NCI-H748 treated with DMSO at 0.1 percent for 48 hours (cell line): ENCODE measurements at places on chromosomes 4 and X.

GRCh38 chr4:118340109-118340508 is 12.7 kb downstream of the PRSS12 start:
- no peak for DNase-seq

GRCh38 chr4:83212041-83212851 is 72.4 kb downstream of the COQ2 start:
- DNase-seq = no peak

GRCh38 chrX:112056886-112057285 is 25.7 kb downstream of the TRPC5 start:
- DNase-seq = no peak

DNA sequence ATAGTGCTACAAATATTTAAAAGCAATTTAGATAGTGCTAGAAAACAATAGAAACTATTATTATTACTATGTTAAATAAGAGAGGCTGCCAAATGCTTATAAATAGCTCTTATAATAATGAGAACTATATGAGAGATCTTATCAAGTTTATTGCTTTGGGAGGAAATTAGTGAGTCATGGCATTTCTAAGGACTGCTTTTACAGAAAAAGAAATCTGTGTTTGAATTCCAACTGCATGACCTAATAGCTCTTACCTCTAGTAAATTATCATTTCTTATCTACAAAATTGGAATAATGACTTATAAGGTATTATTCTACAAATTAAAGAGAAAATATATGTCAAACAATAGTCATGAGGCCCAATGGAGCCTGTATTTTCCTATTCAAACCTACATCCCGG is 177.2 kb downstream of the GABRG1 start:
- no peak for DNase-seq

GRCh38 chr4:48247878-48248558 is 21.6 kb downstream of the TEC start:
- DNase-seq = no peak

DNA sequence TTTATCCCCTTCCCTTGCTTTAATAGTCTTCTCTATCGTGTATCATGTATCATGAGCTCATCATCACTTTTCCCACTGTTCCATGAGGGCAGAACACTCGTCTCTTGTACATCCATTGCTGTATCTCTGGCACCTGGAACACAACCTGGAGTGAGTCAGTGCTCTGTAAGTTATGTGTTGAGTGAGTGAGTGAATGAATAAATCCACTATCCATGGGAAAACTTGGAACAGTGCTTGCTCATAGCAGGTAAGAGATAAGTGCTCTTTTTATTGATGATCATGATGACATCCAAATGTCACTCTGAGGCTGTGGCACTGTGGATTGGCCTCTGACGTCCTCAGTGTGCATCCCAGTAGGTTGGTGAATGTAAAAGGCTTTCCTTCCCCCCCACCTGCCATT is 4.3 kb downstream of the FGFBP1 start:
- no peak for DNase-seq

GRCh38 chr4:80841587-80842281 is 188.8 kb upstream of the BMP3 start:
- no peak for DNase-seq

- no peak for DNase-seq
Observed at GRCh38 chr4:143713955-143714625, 13.6 kb upstream of the FREM3 start.

DNA sequence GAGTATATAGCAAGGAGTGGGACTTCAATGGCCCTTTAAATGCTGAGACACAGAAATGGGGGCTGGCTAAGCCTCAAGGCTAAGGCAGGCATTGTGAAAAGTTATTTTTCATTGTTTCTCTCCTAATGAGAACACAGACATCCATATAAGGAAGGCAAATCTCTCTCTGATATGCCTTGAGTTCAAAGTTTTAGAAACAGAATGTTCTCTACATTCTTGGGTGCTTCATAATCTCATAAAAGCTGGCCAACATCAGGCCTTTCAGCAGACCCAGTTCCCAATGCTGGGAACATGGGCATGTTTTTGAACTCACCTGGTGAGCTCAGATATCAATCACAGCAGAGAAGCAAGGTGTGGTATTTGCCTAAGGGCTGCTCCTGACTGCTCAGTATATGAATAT is 19.4 kb upstream of the RAB40A start:
- DNase-seq = no peak

DNA sequence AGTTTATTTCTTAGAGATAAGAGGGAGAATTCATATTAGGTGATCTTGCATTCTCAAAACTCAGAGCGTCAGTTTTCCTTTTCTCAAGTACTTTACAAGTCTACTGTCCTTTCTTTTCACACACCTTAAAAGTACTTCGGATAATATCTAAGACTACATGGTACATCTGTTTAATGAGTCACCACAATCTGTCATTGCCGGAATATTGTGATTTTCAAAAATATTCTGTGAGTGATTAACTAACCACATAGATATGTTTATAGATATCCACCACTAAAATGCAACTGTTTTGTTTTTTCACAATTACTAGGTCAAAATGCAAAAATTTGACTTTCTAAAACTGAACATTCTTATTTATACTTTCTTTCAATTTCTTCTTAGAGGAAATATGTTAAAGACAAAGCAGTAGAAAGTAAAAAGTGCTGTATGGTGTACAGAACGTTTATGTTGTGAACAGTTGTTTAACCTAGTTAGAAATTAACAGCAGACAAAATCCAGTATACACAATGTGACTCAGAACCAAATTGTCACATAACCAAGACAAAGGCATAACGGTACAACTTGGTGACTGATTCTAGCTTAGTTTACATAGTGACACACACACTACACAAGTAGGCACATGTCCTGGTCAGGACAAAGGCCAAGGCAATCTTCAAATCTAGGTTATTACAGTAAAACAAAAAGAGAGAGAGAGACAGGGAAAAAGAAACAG is 482.9 kb downstream of the NAF1 start:
- no peak for DNase-seq

- DNase-seq = no peak
Observed at GRCh38 chr4:76997077-76997476, 47.5 kb downstream of the SEPTIN11 start.

- no peak for DNase-seq
Observed at GRCh38 chr4:38139187-38139586, 179.0 kb downstream of the PTTG2 start.

GRCh38 chr4:101989551-101989950 is 199.0 kb downstream of the BANK1 start:
- DNase-seq = no peak

DNA sequence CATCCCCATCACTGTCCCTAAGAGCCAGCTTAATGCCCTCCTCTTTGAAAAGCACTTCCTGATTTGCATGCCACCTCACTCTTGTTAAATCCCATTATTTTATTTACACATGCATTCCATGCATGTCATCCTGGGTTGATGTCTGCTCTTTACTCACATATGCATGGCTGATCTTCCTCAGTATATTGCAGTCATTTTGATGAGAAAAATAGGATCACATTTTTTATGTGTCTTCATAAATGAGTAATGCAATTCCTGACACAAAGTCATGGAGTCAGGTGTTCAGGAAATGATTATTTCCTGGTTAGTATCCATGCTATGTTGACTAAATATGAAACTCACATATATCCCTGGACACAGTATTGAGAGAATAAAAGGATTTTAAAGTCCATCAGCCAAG is 204.7 kb downstream of the SLIT2 start:
- no peak for DNase-seq

GRCh38 chr4:183350317-183351071 is 28.3 kb upstream of the CLDN24 start:
- no peak for DNase-seq

DNA sequence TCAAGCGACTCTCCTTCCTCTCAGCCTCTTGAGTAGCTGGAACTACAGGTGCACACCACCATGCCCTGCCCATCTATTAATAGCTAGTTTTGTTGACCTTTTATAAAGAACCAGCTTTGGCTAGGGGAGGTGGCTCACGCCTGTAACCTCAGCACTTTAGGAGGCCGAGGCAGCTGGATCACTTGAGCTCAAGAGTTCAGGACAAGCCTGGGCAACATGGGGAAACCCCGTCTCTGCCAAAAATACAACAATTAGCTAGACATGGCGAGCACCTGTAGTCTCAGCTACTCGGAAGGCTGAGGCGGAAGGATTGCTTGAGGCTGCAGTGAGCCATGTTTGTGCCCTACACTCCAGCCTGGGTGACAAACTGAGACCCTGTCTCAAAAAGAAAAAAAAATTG is 2.7 kb downstream of the TKTL1 start:
- no peak for DNase-seq

DNA sequence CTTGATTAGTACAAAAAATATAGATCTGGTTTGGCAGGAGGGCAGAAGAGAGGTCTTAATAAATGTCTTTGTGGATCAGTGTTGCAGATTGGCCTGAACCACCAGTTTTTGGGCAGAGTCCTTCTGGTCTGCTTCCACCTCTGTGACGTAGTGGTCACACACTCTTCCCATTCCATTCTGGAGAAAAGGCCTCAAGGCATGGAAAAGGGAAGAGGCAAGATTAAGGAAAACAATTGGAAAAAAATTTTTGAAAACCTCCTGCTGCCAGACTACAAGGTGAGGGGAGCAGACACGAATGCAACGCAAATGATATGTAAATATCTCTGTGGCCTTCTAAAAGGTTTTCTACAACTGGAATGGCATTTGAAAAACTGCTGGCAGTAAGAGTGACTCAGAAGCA is 24.3 kb upstream of the FAM47C start:
- no peak for DNase-seq

DNA sequence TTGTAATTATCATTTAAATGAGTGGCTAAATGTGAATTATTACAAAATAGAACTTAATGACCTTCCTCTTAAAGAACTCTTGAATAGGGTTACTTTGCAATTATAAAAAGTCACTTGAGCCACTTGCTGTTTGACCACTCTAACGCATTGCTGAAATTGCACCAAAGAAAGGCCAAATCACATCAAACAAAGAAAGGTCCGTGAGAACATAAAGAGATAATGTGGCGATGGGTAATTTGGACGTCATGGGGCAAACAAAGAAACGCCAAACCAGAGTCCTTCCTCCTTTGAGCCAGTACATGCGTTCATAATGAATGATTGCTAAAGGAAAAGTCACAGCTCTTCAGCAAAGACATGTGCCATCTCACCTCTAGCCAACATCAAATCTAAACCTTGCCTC is 229.8 kb upstream of the STS start:
- peak; percentile 89 for DNase-seq

- DNase-seq = peak; percentile 31
Observed at GRCh38 chrX:73855546-73855945, 292.5 kb downstream of the CHIC1 start.

GRCh38 chr4:180060159-180060889 is 2182.9 kb upstream of the TENM3 start:
- DNase-seq = peak; percentile 45

GRCh38 chr4:152243896-152244595 is 291.8 kb downstream of the FBXW7 start:
- no peak for DNase-seq

DNA sequence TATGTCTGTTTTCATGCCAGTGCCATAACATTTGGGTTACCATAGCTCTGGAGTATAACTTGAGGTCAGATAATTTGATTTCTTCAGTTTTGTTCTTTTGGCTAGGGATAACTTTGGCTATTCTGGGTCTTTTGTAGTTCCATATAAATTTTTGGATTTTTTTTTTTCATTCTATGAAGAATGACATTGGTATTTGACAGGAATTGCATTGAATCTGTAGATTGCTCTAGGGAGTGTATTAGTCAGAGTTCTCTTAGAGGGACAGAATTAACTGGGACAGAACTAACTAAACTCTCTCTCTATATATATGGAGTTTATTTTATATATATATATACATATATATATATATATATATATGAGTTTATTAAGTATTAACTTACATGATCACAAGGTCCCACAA is 32.2 kb upstream of the SLIT2 start:
- DNase-seq = no peak
